ENCODE measurements at places on chromosomes 2 and 18.

DNA sequence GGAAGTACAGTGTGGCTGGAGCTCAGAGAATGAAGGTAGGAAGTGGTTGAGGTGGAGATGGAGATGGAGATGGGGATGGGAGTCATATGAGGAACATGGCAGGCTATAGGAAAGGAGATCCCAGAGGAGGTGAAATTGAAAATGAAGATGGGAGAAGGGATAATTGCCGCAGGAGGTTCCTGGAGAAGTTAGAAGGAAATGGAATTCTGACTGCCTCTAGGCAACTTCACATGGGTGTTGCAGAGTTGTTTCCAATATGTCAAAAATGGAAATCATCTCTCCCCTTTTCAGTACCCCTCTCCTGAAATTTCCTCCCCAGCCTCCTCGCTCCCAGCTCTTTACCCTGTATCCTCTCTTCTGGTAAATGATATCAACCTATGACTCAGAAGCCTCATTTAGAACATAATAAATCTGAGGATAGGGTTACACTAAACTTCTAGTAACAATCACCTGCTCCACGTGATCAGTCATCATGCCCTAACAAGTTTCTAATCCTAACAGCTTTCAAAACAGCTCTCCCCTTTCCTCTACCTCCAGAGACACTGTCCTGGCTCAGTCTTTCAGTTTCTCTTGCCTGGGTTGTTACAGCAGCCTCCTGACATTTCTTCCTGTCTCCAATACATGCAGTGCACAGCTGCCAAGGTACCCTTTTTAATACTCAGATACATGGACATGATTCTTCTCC lies 201.9 kb upstream of the RBMS1 start:
- no peak for DNase-seq

- no peak for DNase-seq
Observed at GRCh38 chr2:11067221-11068078, 87.8 kb upstream of the SLC66A3 start.

DNA sequence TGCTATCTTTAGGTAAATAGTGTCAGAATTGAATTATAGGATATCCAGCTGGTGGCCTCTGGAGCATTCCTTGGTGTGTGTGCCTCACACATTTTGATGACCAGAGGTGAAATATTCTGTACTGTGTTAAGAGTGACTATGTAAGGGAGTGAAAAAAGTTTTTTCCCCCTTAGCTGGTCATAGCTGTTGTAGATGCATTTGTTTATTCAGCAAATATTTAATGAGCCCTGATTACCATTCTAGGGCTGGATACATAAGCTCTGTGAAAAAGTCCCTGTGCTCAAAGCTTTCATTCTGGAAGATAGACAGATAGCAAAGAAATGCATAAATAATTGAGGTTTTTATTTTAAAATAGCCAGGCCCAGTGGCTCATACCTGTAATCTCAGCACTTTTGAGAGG lies 10.9 kb downstream of the TTLL4 start:
- no peak for DNase-seq

DNA sequence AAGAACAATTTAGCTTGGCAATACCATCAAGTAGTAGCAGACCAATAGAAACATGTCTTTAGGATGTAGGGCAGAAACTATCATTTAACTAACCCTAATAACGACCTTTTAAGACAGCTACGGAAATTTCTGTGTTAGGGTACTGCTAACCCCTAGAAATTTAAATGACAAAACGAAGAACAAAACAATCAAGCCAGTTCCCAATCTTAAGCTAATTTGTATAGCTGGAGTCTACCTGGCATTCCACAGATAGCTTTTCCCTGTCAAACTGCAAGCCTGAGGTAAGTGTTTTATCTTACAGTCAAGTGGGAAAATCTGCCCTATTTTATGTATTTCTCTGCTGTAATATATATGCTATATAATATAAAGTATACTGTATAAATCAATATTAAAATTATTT lies 37.6 kb upstream of the CDKL4 start:
- no peak for DNase-seq

- DNase-seq: no peak
Observed at GRCh38 chr2:140869925-140870324, 1260.9 kb downstream of the LRP1B start.

GRCh38 chr2:120937686-120938044 lies 202.0 kb downstream of the GLI2 start:
- DNase-seq: no peak

All from activated CD4-positive, CD25-positive, alpha-beta regulatory T cell treated with anti-CD3 and anti-CD28 coated beads, Interleukin-2, amount 50 U/mL, for 16 hours (primary cell).